AG08395 (cell line): ENCODE measurements at places on chromosomes 2 and 18.

DNA sequence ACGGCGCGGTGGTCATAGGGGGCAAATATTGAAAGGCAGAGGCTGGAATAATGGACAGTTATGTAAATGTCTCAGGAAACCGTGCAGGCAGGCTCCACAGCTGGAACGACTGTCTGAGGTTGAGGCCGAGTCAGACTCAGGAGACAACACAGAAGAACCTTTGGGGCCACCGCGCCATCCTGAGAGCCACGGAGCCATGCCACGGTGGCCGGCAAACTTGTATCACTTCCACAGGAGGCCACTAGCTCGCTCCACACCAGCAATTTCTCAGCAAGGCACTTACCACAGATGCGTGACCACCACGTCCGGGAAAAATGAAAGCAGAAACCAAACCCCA is 156.7 kb upstream of the SALL3 start:
- no peak for DNase-seq

- DNase-seq: no peak
These were observed 56.9 kb downstream of the WDR75 start for GRCh38 chr2:189498205-189498604.

DNA sequence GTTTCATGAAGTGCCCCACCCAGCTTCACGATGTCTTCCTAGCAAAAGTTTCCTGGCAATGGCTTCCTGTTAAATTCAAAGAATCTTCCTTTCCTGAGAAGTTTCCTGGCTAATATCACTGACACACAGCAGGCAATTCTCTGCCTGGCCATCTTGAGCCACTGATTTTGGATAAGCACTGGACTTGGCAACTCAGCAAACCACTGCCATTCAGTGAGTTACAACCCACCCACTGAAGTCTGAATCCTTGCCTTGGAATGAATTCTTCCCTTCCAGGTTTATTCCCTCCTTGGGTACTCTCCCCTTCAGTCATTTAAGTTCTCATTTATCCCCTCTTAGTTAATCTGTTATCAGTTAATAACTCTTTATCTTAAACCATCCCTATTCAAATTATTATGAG is 426.0 kb downstream of the MBD2 start:
- DNase-seq: peak; percentile 6

DNA sequence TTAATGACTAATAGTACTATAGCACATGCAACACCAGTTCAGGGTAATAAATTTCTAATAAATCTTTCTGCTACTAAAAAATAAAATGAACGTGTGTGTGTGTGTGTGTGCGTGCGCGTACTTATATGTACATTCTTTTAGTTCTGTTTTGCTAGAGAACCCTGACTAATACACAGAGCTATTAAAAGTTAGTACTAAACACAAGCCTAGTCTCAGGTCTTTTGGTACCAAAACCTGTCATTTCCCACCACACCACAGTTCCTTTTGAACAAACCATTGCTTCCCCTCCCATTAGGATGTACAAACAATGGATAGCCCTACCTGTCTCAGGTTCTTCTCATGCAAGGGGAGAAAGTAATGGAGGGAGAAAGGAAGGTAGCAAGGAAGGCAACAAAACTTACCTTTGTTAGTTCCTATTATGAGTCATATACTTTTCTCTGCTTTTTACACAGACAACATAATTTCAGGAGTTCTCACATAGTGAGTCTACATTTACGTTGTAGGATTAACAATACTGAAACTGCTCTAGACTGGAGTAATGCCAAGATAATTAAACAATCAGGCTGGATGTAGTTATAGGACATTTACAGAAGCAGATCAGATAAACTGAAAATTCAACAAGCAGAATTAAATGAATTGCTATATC is 427.2 kb downstream of the KCNJ3 start:
- no peak for DNase-seq

DNA sequence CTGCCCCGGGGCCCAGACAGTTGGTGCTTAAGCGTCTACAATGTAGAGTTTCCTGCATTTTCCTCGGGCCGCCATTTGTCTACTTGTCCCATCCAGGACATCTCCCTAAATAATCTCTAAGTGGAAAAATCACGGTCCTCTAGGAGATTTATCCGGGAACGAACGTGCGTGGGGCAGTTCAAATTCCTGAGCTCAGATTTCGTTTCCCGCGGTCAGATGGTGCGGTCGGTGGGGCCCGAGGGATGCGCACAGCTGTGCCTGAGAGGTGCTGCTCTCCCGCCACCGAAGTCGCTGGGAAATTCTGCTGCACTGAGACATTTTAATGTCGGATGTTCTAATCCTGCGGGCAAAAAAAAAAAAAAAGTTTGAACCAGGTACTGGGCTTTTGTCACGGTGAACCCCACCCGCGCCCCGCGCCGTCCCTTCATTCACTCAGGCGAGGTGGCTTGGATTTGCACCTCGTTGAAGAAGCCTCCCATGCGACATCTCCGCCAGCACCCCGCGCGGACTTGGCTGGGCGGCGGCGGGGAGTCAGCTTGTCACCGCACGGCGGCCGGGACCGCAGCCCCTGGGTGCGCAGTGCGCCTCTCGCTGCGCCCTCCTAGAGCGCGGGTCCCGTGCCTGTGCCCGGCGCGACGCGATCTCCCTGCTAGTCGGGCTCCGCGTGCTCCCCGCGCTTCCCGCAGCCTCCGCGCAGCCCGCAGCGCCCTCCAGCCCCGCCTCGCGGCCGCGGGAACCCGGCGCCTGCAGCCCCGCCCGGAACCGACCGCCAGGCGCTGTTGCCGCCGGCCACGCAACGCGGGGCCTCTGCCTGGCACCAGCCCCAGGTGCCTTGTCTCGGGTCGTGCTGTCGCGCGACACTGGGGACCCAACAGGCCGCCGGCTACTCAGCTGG is 191.9 kb upstream of the TCF4 start:
- peak; percentile 42 for DNase-seq

DNA sequence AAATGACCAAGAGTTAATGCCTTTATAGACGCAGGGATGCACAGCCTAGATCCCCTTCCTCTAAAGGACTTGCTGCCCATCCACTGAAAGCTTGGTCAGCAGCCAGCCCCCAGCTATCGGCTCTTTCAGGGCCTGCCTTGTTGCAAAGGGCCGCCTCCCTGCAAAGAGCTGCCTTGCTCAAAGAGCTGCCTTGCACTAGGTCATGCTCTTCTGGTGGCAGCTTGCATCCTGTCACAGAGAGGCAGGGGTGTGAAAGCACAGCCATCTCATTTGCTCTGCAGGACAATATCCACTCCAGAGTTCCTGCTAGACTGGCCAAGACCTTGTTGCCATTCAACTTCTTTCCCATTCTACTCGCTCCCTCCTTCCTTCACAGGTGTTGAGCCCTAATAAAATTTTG is 137.1 kb downstream of the MCFD2 start:
- DNase-seq: no peak

- DNase-seq: no peak
These were observed 182.8 kb downstream of the LDLRAD4 start for GRCh38 chr18:13401404-13401803.

- peak; percentile 65 for DNase-seq
These were observed 62.2 kb downstream of the ADNP2 start for GRCh38 chr18:80171054-80171872.

GRCh38 chr18:23908827-23909226 is 105.7 kb upstream of the TTC39C start:
- DNase-seq: no peak

DNA sequence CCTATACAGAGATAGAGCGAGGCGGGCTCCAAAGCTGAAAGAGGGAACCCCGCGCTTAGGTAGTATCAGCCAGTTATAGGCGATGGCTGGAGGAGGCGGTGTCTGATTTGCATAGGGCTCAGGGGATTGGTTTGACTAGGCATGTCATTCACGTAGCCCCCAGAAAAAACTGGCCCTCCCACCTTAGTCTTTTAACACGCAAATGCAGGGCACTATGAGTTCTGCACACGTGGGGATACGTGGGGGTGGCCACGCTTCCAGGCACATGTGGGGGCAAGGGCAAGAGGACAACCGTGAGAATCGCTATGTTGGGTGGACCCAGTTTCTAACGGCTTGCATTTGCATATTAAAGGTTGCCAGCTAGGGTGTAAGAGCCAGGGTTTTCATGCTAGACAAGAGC is 56.7 kb upstream of the MSTN start:
- peak; percentile 8 for DNase-seq

DNA sequence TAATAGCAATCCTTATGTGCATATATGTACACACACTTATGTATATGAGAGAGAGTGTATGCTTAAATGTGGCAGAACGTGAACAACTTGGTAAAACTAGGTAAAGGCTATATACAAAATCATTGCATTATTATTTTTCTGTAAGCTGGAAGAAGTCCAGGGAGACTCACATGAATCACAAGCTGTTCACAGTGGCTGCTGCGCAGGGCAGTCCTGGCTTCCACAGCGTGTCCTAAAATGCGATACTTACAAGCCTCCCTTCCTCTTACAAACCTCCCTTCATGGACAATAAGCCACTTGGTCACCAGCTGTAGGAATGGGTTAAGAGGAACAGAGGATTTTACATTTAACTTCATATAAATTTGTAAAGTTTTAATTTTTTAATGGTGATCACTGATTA is 114.9 kb upstream of the AGAP1 start:
- no peak for DNase-seq

- DNase-seq: no peak
These were observed 49.1 kb upstream of the MYCN start for GRCh38 chr2:15890936-15891905.

DNA sequence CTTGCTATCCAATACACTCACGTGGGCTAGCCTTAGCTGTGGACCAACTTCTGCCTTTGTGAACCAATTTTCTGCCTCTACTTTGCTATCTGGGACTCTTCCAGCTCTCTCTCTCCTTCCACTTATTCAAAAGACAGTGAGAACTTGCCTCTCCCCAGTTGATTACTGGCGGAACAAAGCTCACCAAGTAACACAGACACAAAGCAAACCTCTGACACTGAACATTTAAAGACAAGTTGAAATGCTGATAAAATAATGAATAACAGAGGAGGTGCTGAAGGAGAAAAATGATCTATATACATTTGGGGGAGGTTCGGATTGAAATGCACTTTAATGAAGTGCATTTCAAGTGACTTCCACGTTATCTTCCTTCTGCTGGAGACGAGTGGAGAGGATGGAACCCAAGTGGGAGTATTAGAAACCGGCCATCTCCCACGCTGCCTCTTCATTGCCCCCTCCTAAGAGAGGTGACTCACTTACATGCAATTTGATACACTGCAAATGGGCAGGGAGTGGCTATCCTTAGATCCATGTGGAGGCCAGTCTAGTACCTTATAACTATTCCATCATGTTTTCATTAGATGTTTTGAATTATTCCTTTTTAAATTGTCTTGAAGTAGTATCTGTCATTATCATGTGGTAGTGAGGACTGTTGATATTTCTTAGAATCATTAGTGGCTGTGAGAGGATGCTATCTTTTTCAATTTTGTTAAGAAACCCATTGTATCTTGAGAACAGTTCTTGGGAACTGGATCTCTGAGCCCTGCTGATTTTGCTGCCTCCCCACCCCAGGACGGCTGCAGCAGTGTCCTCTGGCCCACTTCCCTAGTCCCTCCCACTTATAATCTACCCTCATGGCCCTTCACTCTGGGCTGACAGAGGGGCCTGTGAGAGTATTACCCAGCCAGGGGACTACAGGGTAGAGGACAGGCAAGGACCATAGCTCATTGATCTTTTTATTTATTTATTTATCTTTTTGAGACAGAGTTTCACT is 6.0 kb upstream of the GLI2 start:
- DNase-seq: peak; percentile 74

DNA sequence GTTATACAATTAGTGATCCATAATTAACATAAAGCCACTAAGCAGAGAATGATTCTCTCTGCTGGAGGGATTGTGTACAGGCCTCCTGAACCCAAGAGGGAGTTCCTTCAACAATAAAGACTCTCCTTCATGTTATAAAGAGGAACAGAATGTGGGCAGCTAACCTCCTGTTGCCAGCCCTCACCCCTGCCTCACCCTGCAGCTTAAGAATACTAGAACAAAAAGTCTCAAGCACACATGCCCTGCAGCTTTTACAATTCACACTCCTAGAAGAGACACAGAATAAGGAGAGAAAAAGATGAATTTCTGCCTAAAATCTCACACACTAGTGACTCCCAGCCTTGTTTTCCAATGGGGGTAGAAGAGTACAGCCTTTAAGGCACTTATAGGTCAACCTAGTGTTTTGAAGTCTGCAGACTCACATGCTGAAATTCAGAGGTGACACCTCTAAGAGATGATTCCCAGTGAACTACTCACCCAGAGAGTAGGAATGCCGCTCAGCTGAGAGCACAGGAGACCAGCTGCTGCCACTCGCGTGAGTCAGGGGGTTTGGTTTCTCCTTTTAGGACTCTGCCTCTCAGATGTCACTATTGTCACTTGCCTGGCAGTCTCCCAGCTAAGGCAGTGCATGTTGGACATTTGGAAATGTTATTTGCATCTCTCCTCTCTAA is 32.5 kb upstream of the IL1RL1 start:
- no peak for DNase-seq

GRCh38 chr2:69088466-69088865 is 75.5 kb downstream of the ANTXR1 start:
- DNase-seq: peak; percentile 20

DNA sequence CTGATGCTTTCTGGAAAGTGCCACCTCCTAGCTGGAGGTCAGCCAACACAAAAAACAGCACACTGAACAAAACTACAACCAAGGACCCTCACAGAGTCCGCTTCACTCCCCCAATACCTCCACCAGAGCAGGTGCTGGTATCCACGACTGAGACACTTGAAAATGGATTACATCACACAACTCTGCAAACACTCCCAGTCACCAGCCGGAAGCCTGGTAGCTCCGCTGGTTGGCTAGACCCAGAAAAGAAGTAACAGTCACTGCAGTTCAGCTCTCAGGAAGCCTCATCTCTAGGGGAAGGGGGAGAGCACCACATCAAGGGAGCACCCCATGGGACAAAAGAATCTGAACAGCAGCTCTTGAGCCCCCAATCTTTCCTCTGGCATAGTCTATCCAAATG is 175.4 kb downstream of the LCLAT1 start:
- no peak for DNase-seq

DNA sequence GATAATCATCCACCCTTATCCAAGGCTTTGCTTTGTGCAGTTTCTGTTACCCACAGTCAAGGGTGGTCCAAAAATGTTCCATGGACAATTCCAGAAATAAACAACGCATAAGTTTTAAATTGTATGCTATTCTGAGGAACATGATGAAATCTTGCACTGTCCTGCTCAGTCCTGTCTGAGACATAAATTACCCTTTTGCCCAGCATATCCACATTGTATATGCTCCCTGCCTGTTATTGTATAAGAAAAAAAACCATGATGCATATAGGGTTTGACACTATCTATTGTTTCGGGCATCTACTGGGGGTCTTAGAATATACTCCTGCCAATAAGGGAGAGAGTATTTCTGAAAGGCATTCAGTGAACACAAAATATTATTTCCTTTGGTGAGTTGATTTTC is 24.0 kb downstream of the LRRTM1 start:
- no peak for DNase-seq

GRCh38 chr2:34907812-34908211 is 1308.7 kb upstream of the FAM98A start:
- no peak for DNase-seq

GRCh38 chr18:3111523-3112240 is 98.7 kb upstream of the LPIN2 start:
- DNase-seq: no peak

GRCh38 chr18:8218197-8218596 is 391.0 kb upstream of the RAB12 start:
- no peak for DNase-seq
